ENCODE measurements at places on chromosomes 5 and 9.

- H3K27me3 ChIP-seq = peaks cover 11% of the 10 kb centered on the region
- DNase-seq = no peak
- no peak overlapping the region for H3K27ac ChIP-seq
- no peaks in the 10 kb centered on the region for H3K36me3 ChIP-seq
- H3K4me3 ChIP-seq = no peak overlapping the region
Measured at GRCh38 chr9:115262952-115263351, 145.0 kb upstream of the TNC start.

GRCh38 chr5:135174315-135175096 lies 140.5 kb upstream of the PITX1 start:
- no peak overlapping the region for H3K27ac ChIP-seq
- H3K4me3 ChIP-seq = no peak overlapping the region
- H3K4me1 ChIP-seq = no peaks in the 10 kb centered on the region
- H3K27me3 ChIP-seq = peaks cover 86% of the 10 kb centered on the region
- H3K36me3 ChIP-seq = no peaks in the 10 kb centered on the region

DNA sequence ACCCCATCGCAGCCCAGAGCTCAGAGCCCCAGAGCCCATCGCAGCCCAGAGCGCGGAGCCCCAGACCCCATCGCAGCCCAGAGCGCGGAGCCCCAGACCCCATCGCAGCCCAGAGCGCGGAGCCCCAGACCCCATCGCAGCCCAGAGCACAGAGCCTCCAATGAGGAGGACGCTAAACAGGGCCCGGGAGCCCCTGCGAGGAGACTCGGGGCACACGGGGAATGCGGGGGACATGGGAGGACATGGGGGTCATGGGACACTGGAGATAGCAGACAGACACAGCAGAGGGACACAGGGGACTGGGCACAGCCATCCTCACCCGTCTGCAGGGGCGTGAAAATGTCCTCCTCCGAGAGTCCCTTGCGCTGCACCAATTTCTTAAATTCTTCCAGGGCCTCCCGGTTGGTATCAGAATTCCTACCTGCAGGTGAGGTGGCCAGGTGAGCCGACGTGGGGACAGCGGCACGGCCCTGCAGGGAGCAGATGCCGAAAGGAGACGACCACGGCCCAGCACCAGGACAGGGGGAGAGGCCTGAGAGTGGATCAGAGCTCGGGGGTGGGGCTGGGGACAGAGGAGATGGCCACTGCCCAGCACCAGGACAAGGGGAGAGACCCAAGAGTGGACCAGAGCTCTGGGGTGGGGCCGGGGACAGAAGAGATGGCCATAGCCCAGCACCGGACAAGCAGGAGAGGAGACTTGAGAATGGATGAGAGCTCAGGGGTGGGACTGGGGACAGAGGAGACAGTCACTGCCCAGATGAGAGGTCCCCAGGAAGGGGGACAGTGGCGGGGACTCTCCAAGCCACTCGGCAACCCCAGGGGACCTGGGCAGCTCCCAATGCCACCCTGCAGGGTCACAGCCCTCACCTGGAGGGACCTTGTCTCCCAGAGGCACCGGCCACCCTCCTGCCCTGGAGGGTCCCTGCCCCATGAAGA lies 2.8 kb downstream of the OBP2B start:
- no peak for DNase-seq
- no peak overlapping the region for H3K4me3 ChIP-seq
- H3K4me1 ChIP-seq = no peaks in the 10 kb centered on the region
- peaks cover 2% of the 10 kb centered on the region for H3K36me3 ChIP-seq
- H3K27me3 ChIP-seq = peaks cover 78% of the 10 kb centered on the region

DNA sequence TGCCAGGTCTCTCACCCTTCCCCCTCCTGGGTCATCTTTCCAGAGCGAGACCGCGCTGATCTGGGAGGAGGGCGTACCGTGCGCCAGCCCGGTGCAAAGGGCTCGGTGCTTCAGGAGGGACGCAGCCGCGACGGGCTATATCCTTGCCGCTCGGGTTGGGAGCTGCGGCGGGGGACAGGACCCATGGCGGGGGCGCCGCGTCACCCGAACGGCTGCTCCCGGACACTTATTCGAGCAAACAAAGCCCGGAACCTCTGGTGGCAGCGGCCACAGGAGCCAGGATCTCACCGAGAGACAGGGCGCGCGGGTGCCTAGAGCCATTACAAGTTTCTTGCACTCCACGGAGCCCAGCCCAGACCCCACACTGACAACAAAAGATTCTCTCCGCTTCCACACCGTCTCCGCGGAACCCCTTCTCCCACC lies 1.3 kb downstream of the SEMA6A start:
- H3K4me3 ChIP-seq = peak overlapping the region; percentile 59
- H3K36me3 ChIP-seq = peaks cover 2% of the 10 kb centered on the region
- peaks cover 15% of the 10 kb centered on the region for H3K4me1 ChIP-seq
- peaks cover 72% of the 10 kb centered on the region for H3K27me3 ChIP-seq
- H3K27ac ChIP-seq = no peak overlapping the region
- no peak for DNase-seq

DNA sequence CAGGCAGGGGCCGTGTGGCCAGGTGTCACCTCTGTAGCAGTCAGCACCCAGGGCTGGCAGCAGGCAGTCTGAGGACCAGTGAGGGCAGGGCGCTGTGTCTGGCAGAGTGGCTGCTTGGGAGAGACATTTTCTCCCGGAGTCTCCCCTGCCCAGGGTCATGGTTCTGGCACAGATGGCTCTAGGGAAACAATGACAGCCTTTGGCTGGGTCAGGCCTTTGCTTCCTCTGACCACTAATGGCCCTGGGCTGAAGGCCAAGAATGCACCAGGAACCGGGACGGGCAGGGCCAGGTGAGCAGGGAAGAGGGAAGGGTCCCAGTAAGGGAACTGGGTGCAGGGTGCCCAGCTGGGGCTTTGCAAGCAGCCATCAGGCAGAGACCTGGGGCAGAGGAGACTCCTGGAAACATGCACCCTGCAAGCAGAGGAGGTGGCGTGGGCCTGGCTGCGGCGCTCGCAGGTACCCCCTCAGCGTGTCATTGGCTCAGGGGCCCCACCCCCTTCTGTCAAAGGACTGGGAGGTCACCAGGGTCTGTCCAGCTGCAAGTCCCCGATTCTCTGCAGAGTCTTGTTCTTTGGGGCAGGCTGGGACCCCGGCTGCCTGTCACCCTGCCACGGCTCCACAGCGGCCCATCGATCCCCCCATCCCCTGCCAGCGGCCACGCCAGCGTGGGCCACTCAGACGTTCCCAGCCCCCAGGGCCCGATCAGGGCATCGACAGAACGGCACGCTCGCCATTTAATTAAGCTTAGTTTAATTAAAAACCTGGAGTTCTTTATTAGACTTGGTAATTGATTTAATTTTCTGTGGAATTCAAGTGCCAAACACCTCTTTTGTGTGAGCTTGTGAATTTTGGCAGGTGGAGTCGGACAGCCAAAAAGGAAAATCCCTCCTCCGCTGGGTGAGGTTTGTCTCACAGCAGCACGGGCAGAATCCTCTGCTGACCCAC lies 18.9 kb upstream of the TMEM250 start:
- H3K4me1 ChIP-seq = peaks cover 4% of the 10 kb centered on the region
- H3K27ac ChIP-seq = no peak overlapping the region
- H3K36me3 ChIP-seq = no peaks in the 10 kb centered on the region
- H3K4me3 ChIP-seq = no peak overlapping the region
- DNase-seq = no peak

DNA sequence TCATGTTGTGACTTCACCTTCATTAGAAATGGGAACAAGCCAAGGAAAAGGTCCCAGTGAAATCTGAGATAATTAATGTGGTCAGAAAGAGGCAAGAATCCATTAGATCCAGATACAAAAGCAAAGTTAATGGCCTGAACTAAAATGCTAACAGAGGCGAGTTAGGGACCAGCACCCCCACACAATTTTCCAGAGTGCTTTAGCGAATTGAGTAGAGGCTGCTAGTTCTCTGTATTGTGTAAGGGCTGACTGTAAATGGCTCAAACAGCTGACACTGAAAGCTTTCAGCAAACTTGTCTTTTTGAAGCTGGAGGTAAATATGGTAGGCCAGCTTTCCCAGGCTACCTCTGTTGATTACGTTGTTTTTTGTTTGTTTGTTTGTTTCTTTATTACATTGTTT lies 75.5 kb downstream of the CSNK1A1 start:
- no peaks in the 10 kb centered on the region for H3K4me1 ChIP-seq
- no peak overlapping the region for H3K27ac ChIP-seq
- H3K27me3 ChIP-seq = peaks cover 57% of the 10 kb centered on the region
- no peak for DNase-seq
- H3K36me3 ChIP-seq = peaks cover 3% of the 10 kb centered on the region

- no peak within 1 kb of the TSS for H3K27ac ChIP-seq
- DNase-seq = peak; percentile 34
- no peak within 1 kb of the TSS for H3K4me3 ChIP-seq
- H3K27me3 ChIP-seq = peaks cover 11% of the 10 kb centered on the region
Measured at GRCh38 chr5:55159763-55160492, at the start of gene GPX8. Gene GPX8, plus strand, starts transcription at chr5:55160171. Its CDS starts 22 bp downstream, at chr5:55160193.
